NCI-H2081 treated with DMSO at 0.1 percent for 48 hours (cell line): ENCODE measurements at places on chromosomes 12 and 14.

- no peak for DNase-seq
Observed at GRCh38 chr14:72942934-72943333, 16.7 kb downstream of the DCAF4 start.

DNA sequence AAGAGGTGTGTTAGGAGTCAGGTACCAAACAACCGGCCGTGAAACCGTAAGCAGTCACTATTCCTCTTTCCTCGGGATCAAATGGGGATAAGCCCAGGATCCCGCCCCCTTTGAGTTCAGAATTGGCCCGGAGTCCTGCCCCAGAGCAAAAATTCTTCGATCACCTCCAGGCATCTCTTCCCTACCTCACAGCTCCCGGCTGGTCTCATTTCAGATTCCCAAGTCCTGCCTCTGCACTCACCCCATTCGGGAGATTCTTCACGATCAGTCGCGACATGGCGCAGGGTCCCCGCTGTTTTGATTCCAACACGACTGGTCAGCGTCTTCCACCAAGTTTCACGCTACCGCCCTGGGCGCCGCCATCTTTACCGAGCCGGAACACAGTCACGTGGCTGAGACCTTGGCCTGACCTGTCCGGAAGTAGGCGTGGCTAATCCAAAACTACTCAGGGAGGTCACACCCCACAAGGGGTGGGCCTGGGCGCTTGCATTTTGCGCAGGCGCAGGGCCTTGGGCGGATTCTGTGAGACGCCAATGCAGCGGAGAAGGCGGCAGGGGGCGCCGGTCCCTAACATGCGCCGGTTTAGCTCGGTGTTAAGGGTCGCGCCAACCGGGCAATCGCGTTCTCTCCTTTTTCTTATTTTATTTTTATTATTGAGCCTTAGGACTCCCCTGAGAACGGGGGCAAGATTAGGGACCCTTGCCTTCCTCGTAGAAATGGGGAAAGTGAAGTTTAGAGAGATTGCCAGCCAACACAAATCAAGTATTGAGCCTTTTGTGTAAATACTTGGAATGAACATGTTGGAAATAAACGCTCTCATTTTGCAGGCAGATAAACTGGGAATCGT lies at the start of gene RBM19:
TSS of gene RBM19 (minus strand) at position 375 of the 847 bp plus-strand sequence. CDS start at position 277, 98 bp downstream.
- DNase-seq, result peak; percentile 76

GRCh38 chr12:111368291-111368787 lies 556 bp downstream of the PHETA1 start:
- no peak for DNase-seq

- no peak for DNase-seq
Observed at GRCh38 chr14:22993517-22993916, 11.2 kb upstream of the AJUBA start.
